Choroid plexus epithelial cell (primary cell): ENCODE measurements at places on chromosomes 6 and 20.

GRCh38 chr20:42740226-42740870 is 449.4 kb downstream of the PTPRT start:
- no peak for DNase-seq

GRCh38 chr6:17842934-17843821 is 136.5 kb upstream of the NUP153 start:
- DNase-seq = no peak

- DNase-seq = peak; percentile 5
Observed at GRCh38 chr20:39910536-39910935, 778.5 kb downstream of the MAFB start.

DNA sequence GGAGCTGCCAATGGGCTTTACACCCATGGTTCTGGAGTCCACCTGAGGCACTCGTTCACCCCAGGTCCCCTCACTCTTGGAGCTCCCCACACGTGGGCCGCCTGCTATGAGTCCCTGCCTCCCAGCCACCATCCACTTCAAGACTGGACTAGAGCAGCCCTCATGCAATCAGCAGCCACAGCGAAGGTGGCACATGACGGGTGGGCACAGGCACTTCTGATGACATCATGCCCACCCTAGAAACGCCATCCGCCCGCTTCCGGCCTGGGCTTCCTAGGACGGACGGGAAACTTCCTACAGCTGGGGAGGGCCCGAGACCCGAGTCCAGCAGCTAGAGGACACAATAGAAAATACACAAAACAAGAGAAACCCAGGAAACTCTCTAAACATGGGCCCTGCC is 85.5 kb downstream of the PDE10A start:
- DNase-seq = no peak

DNA sequence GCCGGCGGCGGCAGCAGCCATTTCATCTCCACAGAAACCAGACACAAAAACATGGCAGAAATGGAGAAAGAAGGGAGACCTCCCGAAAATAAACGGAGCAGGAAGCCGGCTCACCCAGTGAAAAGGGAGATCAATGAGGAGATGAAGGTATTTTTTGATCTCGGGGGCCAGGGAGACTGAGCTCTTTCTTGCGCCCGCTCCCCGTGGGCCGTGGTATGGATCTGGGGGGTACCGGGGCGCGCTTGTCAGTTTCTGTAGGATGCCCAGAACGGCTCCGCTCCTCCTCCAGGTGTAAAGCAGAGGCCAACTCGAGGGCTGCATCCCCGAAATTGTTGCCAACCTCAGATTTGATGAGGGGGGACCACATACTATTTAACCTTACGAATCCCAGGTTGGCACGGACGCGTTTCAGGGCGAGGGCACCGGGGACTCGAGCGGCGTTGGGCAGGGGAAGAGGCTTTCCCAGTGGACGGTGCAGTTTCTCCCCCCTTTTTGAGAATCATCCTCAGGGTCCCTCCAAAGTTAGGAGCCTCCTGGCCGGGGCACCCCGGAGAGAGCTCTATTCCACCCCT is 735 bp downstream of the SOBP start:
- DNase-seq = peak; percentile 2

DNA sequence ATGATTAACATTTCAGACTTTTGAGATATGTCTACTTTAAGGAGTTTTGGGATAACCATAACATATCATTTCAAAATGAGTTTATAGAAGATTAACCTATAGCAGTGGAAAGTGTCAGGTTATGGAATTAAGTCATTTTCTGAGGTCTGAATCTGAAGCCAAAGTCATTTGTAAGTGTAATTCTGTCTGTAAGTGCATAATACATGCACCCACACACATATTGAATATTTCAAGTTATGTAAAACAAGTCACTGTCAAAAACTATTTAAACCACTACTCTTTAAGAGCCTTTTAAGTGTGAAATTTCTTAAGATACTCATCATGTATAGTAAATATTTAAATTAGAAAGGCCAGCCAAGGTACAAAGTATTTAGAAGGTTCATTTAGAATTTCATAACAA is 115.8 kb upstream of the HMGCLL1 start:
- no peak for DNase-seq

- DNase-seq = no peak
Observed at GRCh38 chr6:99879431-99879830, 114.6 kb downstream of the MCHR2 start.

DNA sequence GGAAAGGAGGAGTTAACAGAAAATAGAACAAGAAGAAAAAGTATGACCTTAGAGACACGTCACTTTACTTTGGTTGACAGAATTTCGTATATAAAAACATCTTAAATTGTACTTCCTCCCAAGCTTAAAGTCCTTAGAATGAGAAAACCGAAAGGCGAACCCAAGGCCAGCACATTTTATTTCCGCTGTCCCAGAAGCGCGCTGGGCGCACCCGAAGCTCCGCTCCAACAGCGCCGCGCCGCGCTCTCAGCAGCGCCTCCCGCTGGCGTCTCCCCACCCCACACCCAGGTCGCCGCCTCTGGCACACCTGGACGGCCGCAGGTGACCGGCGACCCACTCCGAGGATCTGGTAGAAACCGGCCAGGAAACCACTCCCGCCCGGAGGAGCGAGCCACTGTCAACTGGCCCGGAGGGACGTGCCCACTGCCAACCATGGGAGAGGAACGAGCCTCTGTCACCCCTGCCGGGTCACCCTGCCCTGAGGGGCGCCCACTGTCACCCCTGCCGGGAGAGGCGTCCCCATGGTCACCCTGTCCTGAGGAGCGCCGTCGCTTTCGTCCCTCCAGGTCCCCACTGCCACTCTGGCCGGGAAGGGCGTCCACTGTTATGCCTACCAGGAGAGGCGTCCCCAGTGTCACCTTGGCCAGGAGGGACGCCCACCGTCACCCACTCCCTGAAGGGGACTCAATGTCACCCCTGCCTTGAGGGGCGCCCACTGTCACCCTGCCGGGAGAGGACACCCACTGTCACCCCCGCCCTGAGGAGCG is 824 bp downstream of the MPC1 start:
- peak; percentile 56 for DNase-seq

DNA sequence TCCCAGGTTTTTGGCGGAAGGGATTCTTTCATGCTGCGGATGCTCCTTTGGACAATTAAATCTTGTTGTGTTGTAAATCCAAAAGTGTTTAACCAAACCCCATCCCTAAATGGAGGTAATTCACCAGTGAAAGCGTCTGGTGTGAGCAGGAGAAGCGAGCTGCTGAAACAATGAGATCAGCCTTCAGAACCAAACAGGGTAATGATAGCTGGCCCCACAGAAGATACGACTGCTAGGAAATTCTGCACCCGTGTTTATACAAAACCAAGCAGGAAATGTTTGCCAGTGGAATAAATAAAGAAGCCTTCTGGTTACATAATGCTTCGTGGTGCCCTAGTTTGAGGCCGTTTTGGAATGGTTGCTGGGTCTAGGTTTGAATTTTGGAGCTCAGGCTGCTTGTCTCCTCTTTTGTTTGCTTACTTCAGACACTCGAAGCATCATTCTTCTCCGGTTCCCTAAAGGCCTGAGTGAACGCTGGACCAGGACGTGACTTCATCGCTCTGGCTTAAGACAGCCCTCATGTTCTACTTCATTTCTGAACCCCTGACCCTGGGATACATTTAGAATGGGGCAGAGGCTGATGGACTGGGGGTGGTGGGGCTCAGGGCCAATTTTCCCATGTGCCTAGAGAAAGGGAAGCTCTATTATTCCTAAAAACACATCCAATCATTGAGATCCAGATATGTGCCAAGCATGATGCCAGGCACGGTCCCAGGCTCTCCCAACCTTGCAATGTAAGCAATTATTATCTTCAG is 61.6 kb upstream of the JAG1 start:
- no peak for DNase-seq

- no peak for DNase-seq
Observed at GRCh38 chr6:168136001-168136400, 57.0 kb upstream of the FRMD1 start.

- DNase-seq = no peak
Observed at GRCh38 chr20:12723811-12724210, 285.0 kb upstream of the SPTLC3 start.

GRCh38 chr6:136225496-136225895 is 24.6 kb downstream of the MTFR2 start:
- peak; percentile 52 for DNase-seq

- no peak for DNase-seq
Observed at GRCh38 chr6:47262231-47262630, 47.5 kb downstream of the TNFRSF21 start.
